HS-27A (cell line): ENCODE measurements at places on chromosomes 2 and 18.
A peak's percentile ranks its signal among the peaks of the same experiment; 100 is the strongest.

- no peak for DNase-seq
Observed at GRCh38 chr2:196234672-196235071, 63.3 kb upstream of the STK17B start.

- no peak for DNase-seq
Observed at GRCh38 chr2:135227386-135227785, 175.3 kb downstream of the RAB3GAP1 start.

GRCh38 chr2:217027414-217027813 is 167.6 kb upstream of the TNP1 start:
- DNase-seq: no peak

DNA sequence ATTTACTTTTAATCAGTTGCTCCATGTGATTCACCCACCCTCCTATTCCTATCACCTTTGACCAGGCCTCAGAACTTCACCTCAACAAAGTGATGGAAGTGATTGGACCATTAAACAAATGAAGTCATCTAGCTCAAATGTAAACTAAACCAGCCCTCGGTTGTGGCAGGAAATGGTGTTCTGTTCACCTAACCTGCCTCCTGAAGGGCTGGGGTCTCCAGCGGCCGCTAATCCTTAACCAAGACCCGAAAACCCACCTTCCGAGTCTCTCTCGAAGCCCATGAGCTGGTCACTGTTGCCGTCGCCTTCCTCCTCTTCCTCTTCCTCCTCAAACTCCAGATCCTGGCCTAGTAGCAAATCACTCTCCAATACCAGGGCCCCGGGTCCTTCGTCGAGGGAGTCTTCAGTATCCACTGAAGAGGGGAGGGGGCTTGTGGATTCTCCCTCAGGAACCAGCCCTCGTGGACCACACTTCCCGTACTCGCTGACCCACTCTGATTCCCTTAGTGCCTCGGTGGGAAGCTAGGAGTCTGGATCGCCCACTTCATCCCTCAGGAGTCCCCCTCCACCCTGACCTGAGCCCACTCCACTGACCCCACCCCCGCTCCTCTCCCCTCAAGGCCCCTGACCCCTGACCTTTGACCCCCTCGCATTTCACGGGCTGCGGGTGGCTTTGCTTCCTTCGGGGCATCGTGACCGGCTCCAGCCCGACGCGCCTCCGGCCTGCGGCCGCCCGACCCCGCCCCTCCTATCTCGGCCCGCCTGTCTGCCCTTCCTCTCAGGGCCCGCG is 503 bp downstream of the ZNF513 start:
- no peak for DNase-seq

GRCh38 chr18:12699747-12700146 is 2.8 kb downstream of the CEP76 start:
- DNase-seq: no peak

DNA sequence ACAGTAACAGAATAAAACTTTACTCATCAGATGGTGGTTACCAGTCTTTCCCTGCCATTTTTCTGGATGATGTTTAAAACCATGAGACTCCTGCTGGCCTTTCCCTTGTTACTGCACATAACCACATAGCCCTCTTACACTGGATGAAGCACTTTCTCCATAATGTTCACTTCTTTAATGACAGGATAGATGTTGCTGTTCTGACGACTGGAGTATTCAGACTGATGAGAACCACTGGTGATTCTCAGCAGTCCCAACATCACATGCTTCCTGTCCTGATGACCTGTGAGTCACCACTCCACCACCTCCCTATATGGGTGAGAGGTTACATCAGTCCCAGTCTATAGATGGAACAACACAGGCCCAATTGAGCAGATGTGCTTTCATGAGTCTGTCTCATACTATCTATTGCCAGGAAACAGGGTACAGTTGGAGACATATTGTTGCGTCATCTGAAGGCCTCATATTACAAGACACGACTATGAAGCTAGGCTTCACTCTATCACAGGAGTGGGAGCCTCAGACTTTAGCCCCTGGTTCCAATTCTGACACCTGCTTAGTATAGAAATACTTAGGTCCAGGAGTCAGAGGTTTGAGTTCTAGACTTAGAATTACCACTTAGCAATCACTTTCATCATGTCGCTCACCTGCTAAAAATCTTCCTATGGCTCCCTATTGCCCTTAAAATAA is 145.7 kb upstream of the KLF7 start:
- DNase-seq: peak; percentile 42

DNA sequence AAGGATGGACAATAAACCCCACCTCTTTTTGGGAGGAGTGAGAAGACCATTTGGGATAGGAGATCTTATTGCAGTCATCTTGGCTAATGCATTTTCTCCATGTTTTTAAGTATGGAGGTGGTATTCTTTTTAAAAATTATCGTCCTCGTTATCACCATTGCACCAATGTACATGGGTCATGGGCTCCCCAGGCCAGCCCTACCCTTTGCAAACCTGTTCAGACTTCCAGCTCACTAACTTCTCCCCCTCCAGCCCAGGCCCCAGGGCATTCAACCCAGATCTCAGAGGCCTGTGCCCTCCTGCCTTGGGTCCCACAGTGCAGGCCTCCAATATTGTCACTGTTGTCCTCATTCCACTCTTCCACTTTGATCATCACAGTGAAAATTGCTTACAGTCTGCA is 68.4 kb downstream of the BCL2L11 start:
- no peak for DNase-seq

GRCh38 chr2:107361751-107362381 is 464.8 kb upstream of the RGPD4 start:
- DNase-seq: no peak

GRCh38 chr18:61669320-61669719 is 223.5 kb downstream of the RNF152 start:
- no peak for DNase-seq

- no peak for DNase-seq
Observed at GRCh38 chr2:95388091-95388692, 14.3 kb upstream of the FAHD2A start.

DNA sequence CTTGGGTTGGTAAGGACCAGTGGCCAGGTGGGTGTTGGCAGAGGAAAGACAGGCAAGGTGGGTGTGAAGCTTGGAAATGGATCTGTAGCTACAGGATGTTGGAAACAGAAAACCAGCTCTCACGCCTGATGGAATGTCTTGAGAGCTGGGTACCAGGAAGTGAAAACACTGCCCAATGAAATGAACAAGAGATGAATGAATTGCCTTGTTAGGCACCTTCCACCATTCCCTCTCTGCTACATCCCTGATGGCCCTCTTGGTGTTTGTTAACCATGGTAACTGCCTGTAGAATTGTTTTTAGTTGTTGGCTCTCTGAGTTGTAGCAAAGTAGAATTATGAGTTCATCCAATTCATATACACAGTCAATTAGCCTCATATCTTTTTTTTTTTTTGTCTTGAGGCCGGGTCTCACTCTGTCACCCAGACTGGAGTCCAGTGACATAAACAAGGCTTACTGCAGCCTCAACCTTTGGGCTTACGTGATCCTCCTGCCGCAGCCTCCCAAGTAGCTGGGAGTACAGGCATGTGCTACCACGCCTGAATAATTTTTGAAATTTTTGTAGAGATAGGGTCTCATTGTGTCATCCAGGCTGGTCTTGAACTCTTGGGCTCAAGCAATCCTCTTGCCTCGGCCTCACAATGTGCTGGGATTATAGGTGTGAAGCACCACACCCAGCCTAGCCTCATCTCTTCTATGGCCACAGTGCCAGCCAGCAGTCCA is 9.5 kb downstream of the KCMF1 start:
- DNase-seq: no peak

DNA sequence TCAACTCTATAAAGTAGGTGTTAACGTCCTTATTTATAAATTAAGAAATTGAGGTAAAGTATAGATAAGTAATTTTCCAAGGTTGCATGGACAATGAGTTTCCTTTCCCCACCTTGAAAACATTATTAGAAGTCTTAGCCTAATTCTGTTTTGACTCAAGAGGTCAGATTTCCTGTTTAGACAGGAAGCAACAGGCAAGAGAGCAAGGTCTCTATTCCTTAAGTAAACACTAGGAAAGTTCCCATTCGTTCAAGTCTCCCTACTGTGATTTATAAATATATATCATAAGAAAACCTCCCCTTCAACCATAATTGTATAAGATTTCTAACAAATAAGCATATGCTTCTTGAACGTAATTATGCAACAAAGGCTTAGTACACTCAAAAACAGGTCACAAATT is 40.3 kb downstream of the CLASP1 start:
- DNase-seq: no peak
